ENCODE measurements at places on chromosomes 1 and 21.

- DNase-seq: peak; percentile 22
Observed at GRCh38 chr1:15836772-15837669, 10.5 kb upstream of the SPEN start.

GRCh38 chr1:192639607-192640368 is 3.8 kb downstream of the RGS13 start:
- DNase-seq: peak; percentile 52

DNA sequence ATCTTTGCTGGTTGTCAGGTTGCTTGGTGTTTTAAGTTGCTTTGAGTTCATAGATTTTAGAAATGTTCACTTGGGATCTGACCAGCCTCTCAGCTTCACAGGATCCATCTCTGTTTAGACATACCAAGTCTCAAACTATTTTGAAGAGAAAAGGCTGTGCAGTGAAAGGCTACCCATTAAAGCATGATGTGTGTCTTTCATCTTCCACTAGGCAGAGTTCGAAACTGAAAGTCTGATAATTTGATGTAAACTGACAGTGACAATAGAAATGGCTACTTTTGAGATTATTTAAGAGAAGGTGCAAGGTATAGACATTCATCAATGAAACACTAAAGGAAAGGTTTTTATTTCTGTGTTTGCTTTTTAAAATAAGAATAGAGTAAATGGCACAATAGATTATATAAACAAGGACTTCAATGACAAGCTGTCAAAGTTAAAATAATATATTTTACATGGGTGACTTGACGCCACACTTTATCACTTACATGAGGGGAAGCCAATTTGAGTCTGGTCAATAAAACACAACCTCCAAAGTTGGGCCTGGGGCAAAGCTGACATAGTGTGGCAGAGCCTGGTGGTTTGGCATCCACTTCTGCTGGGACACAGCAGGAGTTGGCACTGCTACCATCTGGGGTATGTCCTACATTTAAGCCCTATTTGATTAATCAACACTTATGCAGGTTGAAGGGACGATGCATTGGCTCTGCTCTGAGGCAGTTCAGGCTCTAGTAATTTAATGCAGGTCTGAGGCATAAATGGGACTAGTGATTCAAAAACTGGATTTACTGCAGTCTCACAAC is 197.7 kb downstream of the CRB1 start:
- DNase-seq: no peak

- no peak for DNase-seq
Observed at GRCh38 chr1:6505367-6506209, 14.1 kb upstream of the PLEKHG5 start.

- DNase-seq: no peak
Observed at GRCh38 chr1:76136894-76137293, 62.3 kb downstream of the ST6GALNAC3 start.

- no peak for DNase-seq
Observed at GRCh38 chr1:27147842-27148518, 6.9 kb downstream of the SLC9A1 start.

- DNase-seq: no peak
Observed at GRCh38 chr1:169308313-169309039, 59.1 kb downstream of the NME7 start.

DNA sequence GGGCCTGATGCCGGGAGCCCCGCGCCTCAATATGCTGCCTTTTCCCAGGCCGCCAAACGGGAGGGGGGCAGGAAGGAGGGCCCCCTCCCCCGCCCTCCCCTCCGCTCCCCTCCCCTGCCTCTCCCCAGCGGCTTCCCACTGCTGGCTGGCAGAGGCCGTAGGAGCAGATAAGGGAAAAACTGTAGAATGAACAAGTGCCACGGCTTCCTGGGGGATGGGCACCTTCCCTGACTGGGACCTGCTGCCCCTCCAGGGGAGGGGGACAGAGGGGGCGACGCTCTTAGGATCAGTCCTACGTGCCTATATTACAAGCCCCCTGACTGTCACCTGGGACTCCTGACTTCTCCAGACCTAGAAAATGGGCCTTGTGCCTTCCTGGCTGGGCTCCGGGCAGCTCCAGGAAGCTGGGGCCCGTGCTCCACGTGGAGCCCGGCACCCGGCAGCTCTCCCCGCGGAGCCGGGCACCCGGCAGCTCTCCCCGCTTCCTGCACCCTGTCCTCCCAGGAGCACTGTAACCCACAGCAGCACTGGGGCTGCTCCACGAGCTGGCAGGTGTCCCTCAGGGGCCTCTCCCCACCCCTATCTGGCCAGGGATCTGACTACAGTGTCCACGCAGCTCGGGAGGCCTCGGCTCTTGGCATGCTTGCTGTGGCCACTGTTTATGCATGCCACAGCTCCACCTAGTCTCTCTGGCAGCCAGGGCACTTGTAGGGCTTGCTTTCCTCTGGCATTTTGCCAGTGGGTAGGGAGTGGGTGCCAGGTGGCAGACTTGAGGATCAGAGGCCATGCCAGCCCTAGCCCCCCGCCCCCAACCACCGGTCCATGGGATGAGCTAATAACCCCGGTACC is 674 bp upstream of the HES5 start:
- no peak for DNase-seq

DNA sequence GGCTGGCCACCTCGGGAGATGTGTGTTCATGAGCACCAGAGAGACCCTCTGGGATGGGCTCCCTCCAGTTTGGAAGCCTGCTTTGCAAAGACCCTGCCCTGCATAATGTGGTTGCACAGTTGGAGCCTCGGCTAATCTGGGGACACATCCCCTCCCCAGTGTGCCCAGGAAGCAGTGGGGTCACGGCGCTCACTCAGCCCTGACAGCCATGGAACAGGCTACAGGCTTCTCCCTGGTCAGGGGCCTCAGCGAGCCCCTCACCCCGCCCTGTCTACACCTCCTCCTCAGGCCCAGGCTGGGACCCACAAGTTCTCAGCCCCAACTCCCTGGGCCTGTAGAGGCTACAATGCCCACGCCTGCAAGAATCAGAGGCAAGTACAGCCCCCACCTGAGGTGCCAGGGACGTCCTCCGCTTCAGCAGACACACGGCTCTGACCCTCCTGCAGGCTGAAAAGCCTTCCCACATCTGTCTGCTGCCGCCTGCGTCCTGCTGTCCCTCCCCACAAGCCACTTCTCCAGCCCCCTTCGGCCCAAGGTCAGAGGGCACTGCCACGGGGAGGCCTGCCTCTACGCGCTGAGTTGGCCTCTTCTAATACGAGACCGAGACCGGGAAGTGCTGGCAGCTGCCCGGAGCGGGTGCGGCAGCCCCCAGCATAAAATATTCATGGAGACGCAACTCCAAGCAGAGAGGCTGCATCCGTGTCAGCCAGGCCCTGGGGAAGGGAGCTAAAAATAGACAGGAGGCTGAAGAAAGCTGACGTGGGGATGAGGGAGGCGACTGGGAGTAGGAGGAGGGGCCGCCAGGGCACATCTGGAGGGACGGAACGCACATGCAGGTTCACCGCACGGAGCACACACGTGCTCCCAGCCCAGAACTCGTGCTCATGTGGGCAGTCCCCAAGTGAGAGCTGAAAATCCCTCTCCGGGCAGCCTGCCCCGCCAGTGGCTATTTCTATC is 15.2 kb upstream of the GPR153 start:
- DNase-seq: no peak

- no peak for DNase-seq
Observed at GRCh38 chr1:245475126-245475525, 320.3 kb downstream of the KIF26B start.

GRCh38 chr1:59903141-59903754 is 23.3 kb downstream of the CYP2J2 start:
- no peak for DNase-seq

GRCh38 chr1:111770916-111771315 is 15.2 kb downstream of the DDX20 start:
- no peak for DNase-seq

- no peak for DNase-seq
Observed at GRCh38 chr1:192732787-192733186, 76.1 kb upstream of the RGS2 start.

DNA sequence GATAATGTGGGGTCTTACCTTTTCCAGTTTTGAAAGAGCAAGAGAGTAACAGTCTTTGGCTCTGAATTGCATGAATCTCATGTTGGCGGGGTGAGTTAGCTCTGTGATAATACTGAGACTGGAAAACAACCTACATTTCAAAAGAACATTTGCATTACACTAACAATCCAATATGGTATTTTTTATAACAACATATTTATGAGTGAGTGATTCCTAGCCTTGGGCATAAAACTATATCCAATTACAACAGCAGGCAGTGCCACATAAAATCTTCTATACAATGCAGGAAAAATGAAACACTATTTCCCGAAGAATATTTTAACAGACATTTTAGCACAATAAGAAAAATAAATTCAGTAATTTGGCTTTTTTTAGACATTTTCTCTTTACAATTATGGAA is 303.0 kb downstream of the KCNT2 start:
- DNase-seq: no peak

- no peak for DNase-seq
Observed at GRCh38 chr1:199821029-199821779, 206.3 kb upstream of the NR5A2 start.

GRCh38 chr1:56329970-56330369 is 249.4 kb downstream of the PLPP3 start:
- DNase-seq: no peak

DNA sequence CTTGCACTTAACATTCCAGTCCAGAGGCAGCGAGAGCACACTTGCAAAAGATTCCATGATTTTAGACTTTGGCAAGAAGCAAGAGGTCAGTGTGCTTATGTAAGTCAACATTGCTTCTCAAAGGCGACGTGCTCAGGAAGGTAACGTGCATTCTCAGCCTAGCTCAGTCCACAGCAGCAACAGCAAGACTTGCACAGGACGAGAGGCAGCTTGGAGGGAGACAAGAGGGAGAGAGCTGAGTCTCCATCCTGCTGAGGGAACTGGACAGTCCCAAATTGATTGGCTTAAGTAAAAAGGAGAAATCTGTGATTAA is 56.5 kb downstream of the PTP4A2 start:
- DNase-seq: no peak

DNA sequence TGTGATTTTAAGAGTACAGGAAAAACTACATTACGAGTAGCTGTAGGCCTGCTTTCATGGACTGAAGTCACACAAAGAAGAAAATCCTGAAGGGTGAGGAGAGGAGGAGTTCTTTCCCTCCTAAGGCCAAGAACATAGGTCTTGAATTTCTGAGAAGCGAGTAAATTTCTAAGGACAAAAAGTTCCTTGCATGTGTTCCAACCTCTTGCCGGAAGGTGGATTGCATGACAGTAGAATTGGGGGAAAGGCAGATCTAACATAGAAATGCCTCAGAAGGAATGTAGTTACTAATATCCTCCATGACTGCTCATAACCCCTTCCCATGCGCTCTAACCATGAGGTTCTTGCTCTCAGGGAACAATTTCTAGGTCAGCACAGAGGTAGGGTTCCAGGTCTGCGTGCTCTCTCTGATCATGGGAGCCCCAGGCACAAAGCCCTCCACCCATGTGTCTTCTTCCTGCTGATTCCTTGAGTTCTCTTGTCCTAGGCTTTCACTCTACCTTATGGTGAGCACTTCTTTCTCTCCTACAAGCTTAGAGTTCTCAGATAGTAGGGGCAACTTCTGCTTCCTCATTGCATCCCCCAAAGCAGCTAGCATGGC is 13.7 kb downstream of the CD2 start:
- no peak for DNase-seq

- DNase-seq: no peak
Observed at GRCh38 chr1:10429868-10430215, 391 bp upstream of the CENPS start.

DNA sequence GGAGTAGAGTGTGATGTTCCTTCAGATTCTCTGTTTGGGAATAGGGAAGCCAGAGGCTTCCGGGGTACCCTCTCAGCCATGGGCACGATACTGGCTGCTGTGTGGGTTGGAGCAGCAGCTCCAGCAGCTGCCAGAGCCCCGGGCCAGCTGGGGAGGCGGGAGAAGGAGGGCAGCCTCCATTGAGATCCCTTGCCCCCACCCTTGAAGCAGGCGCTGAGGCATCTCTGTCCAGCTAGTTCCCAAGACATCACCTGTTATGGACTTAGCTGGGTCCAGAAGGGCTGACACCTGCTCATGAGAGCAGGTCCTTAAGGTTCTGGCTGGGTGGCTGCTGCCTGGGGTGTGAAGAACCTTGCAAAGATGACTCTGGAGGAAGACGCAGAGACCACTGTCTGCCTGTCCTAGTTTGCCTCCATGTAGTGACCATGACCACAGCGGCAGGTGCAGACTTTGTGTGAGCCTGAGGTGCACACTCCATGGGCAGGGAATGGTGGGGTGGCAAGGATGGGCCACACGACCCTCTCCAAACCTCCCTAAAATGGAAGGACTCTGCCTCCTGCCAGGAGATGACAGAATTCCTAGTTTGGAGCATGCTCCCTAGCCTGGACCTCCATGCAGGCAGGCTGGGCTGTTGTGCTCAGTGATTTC is 222.6 kb upstream of the C1orf174 start:
- no peak for DNase-seq

GRCh38 chr1:99685516-99686180 is 39.7 kb downstream of the PALMD start:
- DNase-seq: no peak

- no peak for DNase-seq
Observed at GRCh38 chr1:244653439-244654107, 647 bp downstream of the DESI2 start.

DNA sequence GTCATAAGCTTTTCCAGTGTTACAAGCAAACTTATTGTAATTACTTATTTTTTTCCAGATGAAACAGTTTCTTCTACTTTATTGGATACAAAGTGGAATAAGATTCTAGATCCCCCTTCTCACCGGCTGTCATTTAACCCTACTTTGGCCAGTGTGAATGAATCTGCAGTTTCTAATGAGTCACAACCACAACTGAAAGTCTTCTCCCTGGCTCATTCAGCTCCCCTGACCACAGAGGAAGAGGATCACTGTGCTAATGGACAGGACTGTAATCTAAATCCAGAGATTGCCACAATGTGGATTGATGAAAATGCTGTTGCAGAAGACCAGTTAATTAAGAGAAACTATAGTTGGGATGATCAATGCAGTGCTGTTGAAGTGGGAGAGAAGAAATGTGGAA is 95.5 kb downstream of the ZFYVE9 start:
- DNase-seq: no peak

DNA sequence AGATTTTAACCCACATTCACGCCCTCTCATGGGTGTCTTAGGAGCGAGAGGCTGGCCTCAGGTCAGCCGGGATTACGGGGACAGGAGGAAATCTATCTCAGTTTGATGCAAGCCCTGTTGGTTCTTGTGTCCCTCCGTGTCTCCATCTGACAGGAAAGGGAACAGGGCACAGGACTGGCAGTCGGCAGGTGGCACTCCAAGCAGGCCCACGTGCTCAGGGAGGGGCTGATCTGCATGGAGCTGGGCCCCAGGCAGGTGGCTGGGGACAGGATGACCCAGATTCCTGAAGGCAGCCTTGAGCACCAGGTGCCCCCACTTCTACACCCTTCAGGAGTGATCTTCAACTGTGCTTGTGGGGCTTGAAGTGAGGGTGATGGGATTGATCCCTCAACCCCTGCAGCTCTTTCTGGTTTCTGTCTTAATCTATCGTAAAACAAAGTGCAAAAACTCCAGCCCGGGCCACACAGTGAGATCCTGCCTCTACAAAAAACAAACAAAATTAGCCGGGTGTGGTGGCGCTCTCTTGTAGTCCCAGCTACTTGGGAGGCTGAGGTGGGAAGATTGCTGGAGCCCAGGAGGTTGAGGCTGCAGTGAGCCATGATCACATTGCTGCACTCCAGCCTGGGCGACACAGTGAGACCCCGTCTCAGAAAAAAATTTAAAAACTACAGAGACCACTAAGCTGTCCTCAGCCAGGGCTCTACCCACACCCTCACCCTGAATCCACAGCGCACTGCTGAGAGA is 8.3 kb downstream of the PLEKHG5 start:
- no peak for DNase-seq

All from T-helper 1 cell (primary cell).